ENCODE measurements at places on chromosomes 7 and 10. TPM values are rescaled to one million over a fixed set of nuclear protein-coding genes. Genes with fewer than 3 reads are reported as not detected.

Gene SFTPA1
- 0.04 TPM for polyA plus RNA-seq

Gene CAV1
- polyA plus RNA-seq: 34.8 TPM

Gene CUEDC2
- polyA plus RNA-seq: 91.5 TPM

Gene CRHR2
- not detected for polyA plus RNA-seq
